IPS DF 6.9 (cell line): ENCODE measurements at places on chromosomes 5 and 9.

GRCh38 chr5:125961150-125961549 is 462.1 kb upstream of the GRAMD2B start:
- no peaks in the 10 kb centered on the region for H3K4me1 ChIP-seq
- H3K27ac ChIP-seq = no peak overlapping the region
- no peak for DNase-seq
- no peaks in the 10 kb centered on the region for H3K27me3 ChIP-seq
- no peak overlapping the region for H3K4me3 ChIP-seq

- no peaks in the 10 kb centered on the region for H3K27me3 ChIP-seq
- H3K27ac ChIP-seq = no peak overlapping the region
- no peak overlapping the region for H3K4me3 ChIP-seq
- H3K4me1 ChIP-seq = peaks cover 7% of the 10 kb centered on the region
These were observed 8.4 kb downstream of the ENHO start for GRCh38 chr9:34514401-34514800.

GRCh38 chr9:115015018-115015635 is 84.7 kb upstream of the TNFSF8 start:
- no peaks in the 10 kb centered on the region for H3K36me3 ChIP-seq
- peak; percentile 7 for DNase-seq
- no peaks in the 10 kb centered on the region for H3K4me1 ChIP-seq
- H3K4me3 ChIP-seq = no peak overlapping the region

GRCh38 chr5:6556089-6556801 is 76.6 kb downstream of the NSUN2 start:
- H3K36me3 ChIP-seq = no peaks in the 10 kb centered on the region
- H3K4me1 ChIP-seq = no peaks in the 10 kb centered on the region
- no peak for DNase-seq
- H3K27ac ChIP-seq = no peak overlapping the region

GRCh38 chr5:154258531-154259217 is 68.1 kb downstream of the GALNT10 start:
- no peaks in the 10 kb centered on the region for H3K27me3 ChIP-seq
- H3K36me3 ChIP-seq = no peaks in the 10 kb centered on the region
- no peak overlapping the region for H3K27ac ChIP-seq

GRCh38 chr5:55896238-55896637 is 45.1 kb downstream of the IL31RA start:
- H3K4me1 ChIP-seq = no peaks in the 10 kb centered on the region
- no peak overlapping the region for H3K4me3 ChIP-seq
- H3K36me3 ChIP-seq = no peaks in the 10 kb centered on the region
- H3K27me3 ChIP-seq = no peaks in the 10 kb centered on the region
- DNase-seq = no peak

GRCh38 chr5:978693-979092 is 29.9 kb upstream of the NKD2 start:
- no peak for DNase-seq
- H3K4me3 ChIP-seq = no peak overlapping the region

DNA sequence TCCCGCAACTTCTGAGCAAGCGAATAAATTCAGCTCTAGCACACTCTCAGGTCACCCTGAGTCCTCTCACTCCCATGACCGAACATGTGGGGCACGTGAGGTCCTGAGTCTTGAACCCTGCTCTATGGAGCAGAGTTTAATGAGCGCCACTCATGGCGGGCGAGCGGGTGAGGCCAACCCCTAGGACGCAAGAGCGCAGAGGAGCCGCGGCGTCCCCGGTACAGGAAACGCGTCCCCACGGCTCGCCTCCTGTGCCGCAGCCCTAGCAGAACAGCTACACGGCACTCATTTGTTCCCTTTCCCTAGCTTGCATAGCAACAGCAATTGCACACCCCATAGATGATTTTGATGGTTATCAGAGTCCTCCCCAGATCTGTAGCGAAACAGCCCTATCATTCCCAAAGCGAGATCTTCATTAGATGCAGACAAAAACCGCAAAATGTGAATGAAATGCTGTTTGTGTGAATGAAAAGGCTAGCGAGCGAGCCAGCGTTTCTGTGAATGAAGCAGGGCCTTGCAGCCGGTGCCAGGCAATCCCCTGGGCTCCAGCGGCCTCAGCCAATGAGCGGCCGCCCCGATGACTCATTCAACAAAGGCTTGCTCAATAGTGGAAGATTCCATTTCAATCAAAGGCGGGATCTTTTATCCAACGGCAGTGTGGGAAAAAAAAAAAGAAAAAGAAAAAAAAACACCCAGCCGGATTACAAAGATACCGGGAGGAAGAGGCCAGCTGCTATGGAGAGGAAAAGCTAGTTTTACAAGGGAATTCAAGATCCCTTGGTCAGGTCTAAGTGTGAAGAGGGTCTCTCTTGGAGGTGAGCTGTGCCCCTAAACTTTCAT is 1.5 kb upstream of the SHC3 start:
- no peaks in the 10 kb centered on the region; the same call in 1 of the 2 replicates for H3K4me1 ChIP-seq
- DNase-seq = peak; percentile 57
- no peak overlapping the region for H3K27ac ChIP-seq
- peaks cover 9% of the 10 kb centered on the region for H3K27me3 ChIP-seq
